ENCODE measurements at places on chromosomes 5 and 9.
A peak's percentile ranks its signal among the peaks of the same experiment; 100 is the strongest.

DNA sequence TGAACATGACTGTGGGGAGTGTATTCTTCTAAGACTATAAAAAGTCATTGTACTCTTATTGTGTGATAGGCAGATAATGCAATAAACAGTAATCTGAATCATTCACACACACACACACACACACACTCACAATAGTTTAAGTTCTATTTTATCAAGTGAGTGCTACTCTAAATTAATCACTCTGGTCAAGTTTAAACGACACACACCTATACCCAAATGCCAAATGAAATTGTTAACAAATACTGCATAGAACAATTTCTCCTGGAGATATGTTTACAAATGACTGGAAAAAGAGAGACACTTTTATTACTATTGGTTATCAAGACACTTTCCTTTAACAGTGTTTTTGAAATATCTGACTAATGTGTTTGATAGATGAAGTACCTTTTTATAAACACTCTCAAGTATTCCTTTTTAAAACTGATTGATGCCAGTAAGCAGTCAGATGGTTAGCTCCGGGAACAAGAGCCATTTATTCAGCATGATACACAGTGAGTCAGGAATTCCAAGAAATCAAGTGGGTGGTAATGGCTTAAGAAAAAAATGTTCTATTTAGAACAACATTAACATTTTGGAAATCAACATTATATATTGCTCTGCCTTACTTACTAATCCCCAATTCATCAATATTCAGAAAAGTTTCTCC is 521.6 kb upstream of the ST8SIA4 start:
- no peaks in the 10 kb centered on the region for H3K27me3 ChIP-seq
- H3K4me3 ChIP-seq = no peak overlapping the region
- DNase-seq = no peak
- H3K36me3 ChIP-seq = no peaks in the 10 kb centered on the region
- H3K27ac ChIP-seq = no peak overlapping the region
- H3K4me1 ChIP-seq = no peaks in the 10 kb centered on the region

DNA sequence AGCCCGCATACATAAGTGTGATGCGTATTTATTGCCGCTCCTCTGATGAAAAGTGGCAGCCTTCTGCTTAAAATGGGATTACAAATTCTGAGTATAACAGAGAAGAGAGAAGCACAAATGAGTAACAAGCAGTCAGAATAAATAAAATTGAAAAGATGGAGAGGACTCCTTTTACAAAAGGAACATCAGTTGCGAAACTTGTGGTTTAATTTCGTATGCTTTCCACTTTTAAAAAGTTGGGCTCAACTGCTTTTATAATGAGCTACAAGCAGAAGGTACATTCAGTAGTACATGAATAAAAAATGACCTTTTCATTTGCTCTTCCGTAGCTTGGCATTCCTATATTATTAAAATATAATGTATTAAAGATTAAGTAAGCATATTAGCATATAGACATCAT is 320.0 kb downstream of the FBXL17 start:
- no peak overlapping the region for H3K4me3 ChIP-seq
- H3K4me1 ChIP-seq = no peaks in the 10 kb centered on the region
- DNase-seq = no peak

- no peak overlapping the region for H3K4me3 ChIP-seq
- no peak overlapping the region for H3K27ac ChIP-seq
- no peaks in the 10 kb centered on the region for H3K36me3 ChIP-seq
- H3K27me3 ChIP-seq = no peaks in the 10 kb centered on the region
- peaks cover 4% of the 10 kb centered on the region for H3K4me1 ChIP-seq
Measured at GRCh38 chr9:6655036-6655435, 9.5 kb upstream of the GLDC start.

- H3K36me3 ChIP-seq = no peaks in the 10 kb centered on the region
- H3K27me3 ChIP-seq = no peaks in the 10 kb centered on the region
- H3K4me3 ChIP-seq = no peak overlapping the region
- no peak overlapping the region for H3K27ac ChIP-seq
- no peak for DNase-seq
Measured at GRCh38 chr5:171619196-171619595, 166.4 kb upstream of the SMIM23 start.

DNA sequence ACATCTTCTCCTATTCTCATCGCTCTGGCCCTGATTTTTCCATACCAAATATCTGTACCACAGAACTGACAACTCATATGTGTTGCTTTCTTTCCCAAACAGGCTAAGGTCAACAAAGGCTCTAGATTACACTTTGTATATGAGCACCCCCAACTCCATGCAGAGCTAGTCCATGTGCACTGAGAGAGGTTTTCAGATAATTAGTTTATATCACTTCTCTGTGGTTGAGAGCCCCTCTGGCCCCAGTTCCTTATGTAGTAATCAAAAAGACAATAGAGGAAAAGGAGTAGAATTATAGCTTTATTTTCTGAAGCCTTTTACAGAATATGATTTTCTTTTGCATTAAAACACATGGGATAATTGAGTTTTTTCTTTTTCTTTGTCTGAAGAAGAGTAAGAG is 120.0 kb downstream of the TRIO start:
- H3K36me3 ChIP-seq = no peaks in the 10 kb centered on the region
- H3K4me1 ChIP-seq = peaks cover 31% of the 10 kb centered on the region
- DNase-seq = no peak
- H3K27me3 ChIP-seq = no peaks in the 10 kb centered on the region
- no peak overlapping the region for H3K4me3 ChIP-seq
- H3K27ac ChIP-seq = no peak overlapping the region

GRCh38 chr9:36941441-36941840 is 92.6 kb downstream of the PAX5 start:
- no peaks in the 10 kb centered on the region for H3K27me3 ChIP-seq
- H3K4me3 ChIP-seq = no peak overlapping the region
- no peaks in the 10 kb centered on the region for H3K36me3 ChIP-seq

DNA sequence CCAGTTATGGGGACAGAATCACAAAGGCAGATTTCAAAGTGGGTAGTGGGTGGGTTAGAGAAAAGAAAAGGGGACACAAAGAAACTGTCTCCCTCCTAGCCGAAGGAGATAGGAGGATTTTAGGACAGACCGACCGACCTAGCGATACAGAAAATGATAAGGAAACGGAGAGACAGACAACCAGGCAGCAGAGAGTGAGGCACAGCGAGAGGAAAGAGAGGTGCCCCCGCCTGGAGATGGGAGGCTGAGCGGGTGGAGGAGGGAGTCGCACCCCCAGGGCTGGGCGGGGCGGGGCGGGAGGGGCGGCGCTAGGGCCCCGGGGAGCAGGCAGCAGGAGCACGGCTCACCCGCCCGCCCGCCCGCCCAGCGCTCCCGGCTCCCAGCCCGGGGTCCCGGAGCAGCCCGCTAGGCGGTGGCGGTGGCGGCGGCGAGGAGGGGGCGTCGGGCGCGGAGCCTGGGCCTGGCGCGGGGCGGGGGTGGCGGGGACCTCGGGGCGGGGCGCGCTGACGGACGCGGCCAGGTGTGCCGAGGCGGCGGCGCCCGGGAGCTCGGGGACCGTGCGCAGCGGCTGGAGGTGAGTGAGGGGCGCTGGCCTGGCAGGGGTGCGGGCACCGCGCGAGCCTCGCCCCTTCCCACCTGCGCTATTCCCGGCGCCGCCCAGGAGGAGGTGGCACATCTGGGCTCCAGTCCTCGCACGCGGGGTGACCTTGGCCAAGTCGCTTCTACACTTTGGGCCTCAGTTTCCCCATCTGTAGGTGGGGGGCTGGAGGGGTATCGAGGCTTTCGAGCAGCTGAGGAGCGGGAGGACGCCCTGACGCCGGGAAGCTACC is 15.9 kb upstream of the SYNPO start:
- H3K4me1 ChIP-seq = peaks cover 14% of the 10 kb centered on the region
- peaks cover 10% of the 10 kb centered on the region for H3K27me3 ChIP-seq
- H3K36me3 ChIP-seq = no peaks in the 10 kb centered on the region
- DNase-seq = no peak

DNA sequence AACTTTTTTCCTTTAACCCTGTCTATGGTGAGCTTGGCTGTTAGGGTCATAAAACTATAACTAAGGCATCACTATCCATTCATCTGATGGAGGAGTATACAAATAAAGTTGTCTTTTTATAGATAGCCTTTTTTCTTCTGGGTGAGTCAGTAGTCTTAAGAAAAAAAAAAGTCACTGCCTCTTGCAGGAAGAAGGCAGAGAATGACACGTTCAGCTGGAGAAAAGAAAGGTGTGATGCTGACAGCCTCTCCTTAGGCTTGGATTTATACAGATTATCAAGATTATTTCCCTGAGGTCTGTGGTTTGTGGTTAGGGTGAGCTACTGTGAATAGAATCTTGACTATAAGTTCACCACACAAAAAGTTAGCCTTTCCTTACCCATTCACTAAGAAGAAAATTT is 23.0 kb downstream of the EPB41L4B start:
- H3K36me3 ChIP-seq = no peaks in the 10 kb centered on the region
- no peaks in the 10 kb centered on the region for H3K27me3 ChIP-seq
- H3K27ac ChIP-seq = no peak overlapping the region
- H3K4me1 ChIP-seq = no peaks in the 10 kb centered on the region
- H3K4me3 ChIP-seq = no peak overlapping the region

DNA sequence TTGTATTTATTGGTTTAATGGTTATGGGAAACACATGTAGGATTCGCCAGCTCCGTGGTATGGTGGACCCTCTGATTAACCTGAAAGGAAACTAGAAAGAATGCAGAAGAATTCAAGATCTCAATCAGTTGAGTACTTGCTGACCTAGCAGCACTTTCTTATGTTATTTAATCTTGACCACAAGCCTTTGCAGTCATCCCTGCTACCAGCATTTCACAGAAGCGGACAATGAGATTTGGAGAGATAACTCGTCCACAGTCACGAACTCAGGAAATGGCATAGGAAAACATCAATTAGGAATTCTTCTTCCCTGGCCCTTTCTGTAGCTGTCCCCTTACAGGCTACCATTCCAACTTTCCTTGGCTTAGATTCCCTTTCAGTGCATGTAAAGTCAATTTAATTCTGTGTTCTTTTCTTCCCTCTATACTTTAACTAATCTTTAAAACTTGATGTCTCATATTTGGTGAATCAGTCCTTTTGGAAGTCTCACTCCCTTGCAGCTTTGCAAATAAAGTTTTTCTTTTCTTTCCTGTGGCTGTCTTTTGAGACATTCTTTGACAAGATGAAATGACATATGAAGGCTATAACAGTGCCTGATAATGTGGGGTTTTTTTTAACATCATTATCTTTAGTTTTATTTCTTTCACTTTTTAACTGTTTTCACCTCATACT is 1.3 kb upstream of the SLC44A1 start:
- no peak for DNase-seq
- H3K36me3 ChIP-seq = no peaks in the 10 kb centered on the region
- H3K27ac ChIP-seq = no peak overlapping the region

- H3K4me3 ChIP-seq = no peak overlapping the region
- H3K27me3 ChIP-seq = no peaks in the 10 kb centered on the region
- H3K36me3 ChIP-seq = no peaks in the 10 kb centered on the region
- no peaks in the 10 kb centered on the region for H3K4me1 ChIP-seq
- DNase-seq = no peak
- H3K27ac ChIP-seq = no peak overlapping the region
Measured at GRCh38 chr5:37685816-37686215, 154.0 kb downstream of the GDNF start.

- H3K4me3 ChIP-seq = no peak overlapping the region
- H3K4me1 ChIP-seq = no peaks in the 10 kb centered on the region
- H3K27me3 ChIP-seq = no peaks in the 10 kb centered on the region
- no peak for DNase-seq
Measured at GRCh38 chr9:113331780-113332179, 8.3 kb downstream of the WDR31 start.

GRCh38 chr9:114238472-114238871 is 83.1 kb downstream of the COL27A1 start:
- no peak overlapping the region for H3K4me3 ChIP-seq
- H3K36me3 ChIP-seq = no peaks in the 10 kb centered on the region
- DNase-seq = no peak
- no peak overlapping the region for H3K27ac ChIP-seq

- no peak overlapping the region for H3K27ac ChIP-seq
- DNase-seq = no peak
- no peaks in the 10 kb centered on the region for H3K27me3 ChIP-seq
- no peaks in the 10 kb centered on the region for H3K36me3 ChIP-seq
- H3K4me3 ChIP-seq = no peak overlapping the region
Measured at GRCh38 chr5:60888359-60889061, 44.4 kb upstream of the ELOVL7 start.

- no peak for DNase-seq
- H3K27me3 ChIP-seq = no peaks in the 10 kb centered on the region
Measured at GRCh38 chr5:158992037-158992740, 107.5 kb downstream of the EBF1 start.

DNA sequence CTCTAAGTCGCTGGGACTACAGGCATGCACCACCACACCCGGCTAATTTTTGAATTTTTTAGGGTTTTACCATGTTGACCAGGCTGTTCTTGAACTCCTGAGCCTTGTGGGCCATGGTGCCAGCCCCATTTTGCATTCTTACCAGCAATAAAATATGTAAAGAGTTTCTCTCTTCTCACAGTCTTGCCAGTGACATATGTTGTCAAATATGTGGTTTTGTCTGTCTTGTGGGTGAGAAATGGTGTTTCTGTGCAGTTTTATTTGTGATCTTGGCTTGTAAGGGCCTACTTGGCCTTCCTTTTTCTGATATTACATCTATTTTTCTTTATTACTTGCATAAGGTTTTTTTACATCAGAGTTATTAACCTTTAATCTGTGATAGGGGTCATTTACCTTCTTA is 47.1 kb downstream of the SPIN1 start:
- H3K4me1 ChIP-seq = peaks cover 18% of the 10 kb centered on the region
- H3K27ac ChIP-seq = peak overlapping the region; percentile 47
- H3K27me3 ChIP-seq = no peaks in the 10 kb centered on the region

GRCh38 chr9:132996526-132996925 is 18.0 kb downstream of the GFI1B start:
- no peaks in the 10 kb centered on the region for H3K27me3 ChIP-seq
- H3K27ac ChIP-seq = no peak overlapping the region
- H3K4me1 ChIP-seq = peaks cover 40% of the 10 kb centered on the region
- no peak for DNase-seq

DNA sequence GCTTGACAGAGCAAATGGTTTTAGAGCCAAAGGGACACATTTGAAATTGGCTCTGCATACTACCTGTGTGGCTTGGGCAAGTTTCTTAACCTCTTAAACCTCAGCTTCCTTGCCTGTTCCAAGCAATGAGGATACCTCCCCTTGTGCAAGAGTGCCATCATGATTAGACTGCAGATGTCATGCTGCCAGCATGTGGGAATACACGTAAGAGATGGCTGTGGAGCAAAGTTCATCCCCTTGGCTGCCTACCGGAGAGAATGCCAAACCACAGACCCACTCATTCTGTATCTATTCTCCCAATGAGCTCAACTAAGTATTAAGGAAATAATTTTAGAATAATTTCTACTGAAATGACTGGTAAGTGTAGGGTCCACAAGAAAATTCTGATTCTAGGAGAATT is 101.3 kb downstream of the WDR41 start:
- H3K27me3 ChIP-seq = no peaks in the 10 kb centered on the region
- no peak for DNase-seq
- no peak overlapping the region for H3K4me3 ChIP-seq
- no peak overlapping the region for H3K27ac ChIP-seq

- H3K4me3 ChIP-seq = no peak overlapping the region
- no peaks in the 10 kb centered on the region for H3K27me3 ChIP-seq
- no peak for DNase-seq
- H3K36me3 ChIP-seq = no peaks in the 10 kb centered on the region
- H3K27ac ChIP-seq = no peak overlapping the region
Measured at GRCh38 chr9:68697851-68698250, 7.2 kb upstream of the PIP5K1B start.
